ENCODE measurements at places on chromosomes 6 and 20.

GRCh38 chr6:112362812-112363570, 15.9 kb downstream of the RFPL4B start:
- no peak for DNase-seq

GRCh38 chr6:36657942-36658544, 20.5 kb upstream of the CDKN1A start:
- no peak for DNase-seq

DNA sequence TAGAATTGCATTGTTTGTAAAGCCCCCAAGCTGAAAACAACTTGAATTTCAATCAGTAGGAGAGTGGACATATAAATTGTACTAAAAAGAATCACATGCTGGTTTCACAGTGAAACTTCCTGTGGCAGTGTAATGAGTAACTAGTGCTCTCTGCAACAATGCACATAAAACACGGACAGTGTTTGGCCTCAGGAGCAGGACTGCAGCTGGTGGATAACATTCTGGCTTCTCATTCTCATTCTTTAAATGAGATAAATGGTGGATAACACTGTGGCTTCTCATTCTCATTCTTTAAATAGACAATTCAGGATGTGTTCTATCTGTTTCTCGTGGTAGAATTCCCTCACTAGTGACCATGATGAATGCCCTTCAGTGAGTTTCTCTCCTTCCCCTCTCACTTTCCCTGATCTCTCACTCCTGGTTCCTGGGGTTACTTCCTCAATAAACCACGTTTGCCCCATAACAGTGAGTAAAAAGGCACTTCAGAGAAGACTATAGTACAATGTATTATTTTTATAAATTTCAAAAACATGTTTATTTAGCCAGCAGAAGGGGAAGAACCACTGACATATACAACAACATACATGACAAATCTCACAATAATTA, 59.9 kb downstream of the SLC22A2 start:
- no peak for DNase-seq

- no peak for DNase-seq
Observed at GRCh38 chr6:162636167-162636566, 91.4 kb downstream of the PRKN start.

GRCh38 chr6:92888316-92888715, 531.0 kb downstream of the EPHA7 start:
- no peak for DNase-seq

GRCh38 chr20:62726276-62726675, 17.6 kb downstream of the NTSR1 start:
- DNase-seq: no peak

DNA sequence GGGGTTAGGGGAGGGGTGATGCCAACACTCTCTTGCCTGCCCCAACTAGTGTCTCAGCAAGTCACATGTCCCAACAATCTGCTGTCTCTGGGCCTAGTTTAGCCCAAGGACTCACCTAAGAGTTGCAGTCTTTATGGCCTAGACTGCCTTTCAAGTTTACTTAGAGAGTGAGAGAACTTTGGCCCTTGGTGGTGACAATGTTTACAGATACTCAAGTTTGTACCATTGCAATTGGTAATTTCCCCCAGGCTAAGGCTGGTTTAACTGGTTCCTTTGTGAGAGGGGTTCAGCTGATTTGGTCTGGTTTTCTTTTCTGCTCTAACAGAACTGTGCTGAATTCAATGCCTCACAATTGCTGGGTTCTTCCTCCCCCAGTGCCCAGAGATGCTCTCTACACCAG, 1279.9 kb upstream of the EYS start:
- no peak for DNase-seq

DNA sequence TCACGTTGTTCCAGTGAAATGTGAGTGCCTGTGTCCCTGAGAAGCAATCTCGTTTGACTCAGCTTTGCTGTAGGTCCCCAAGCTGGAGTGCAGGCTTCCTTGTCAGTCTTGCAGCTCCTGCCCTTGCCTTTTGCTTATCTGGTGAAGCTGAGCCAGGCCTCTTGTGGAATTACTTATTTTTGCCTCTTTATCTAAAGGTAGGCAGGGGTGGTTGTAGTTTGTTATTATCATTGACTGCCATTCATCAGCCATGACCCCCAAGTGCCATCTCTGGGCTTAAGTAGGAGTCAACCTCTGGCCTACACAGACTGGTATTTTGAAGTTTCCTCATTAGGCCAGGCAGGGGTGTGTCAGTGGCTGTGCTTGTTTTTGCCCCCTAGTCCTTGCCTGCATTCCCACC, 2.1 kb downstream of the TMEM14B start:
- no peak for DNase-seq

DNA sequence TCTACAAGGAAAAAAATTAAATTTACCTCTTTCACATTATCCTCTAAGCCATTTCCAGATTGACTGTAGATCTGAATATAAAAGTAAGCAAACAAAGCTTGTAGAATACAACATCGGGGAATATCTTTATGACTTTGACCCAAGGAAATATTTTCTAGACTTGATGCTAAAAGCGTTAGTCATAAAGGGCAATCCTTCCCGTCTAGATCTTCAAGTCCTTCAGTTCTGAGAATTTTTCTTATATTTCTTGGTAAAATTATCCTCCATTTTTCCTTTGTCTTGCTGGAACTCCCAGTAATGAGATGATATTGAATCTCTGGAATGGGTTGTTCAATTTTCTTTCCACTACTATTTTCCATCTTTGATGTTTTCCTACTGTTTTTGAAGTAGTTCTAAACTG, 77.8 kb upstream of the ZNF184 start:
- no peak for DNase-seq

GRCh38 chr6:143356101-143356880, 94.2 kb downstream of the ADAT2 start:
- no peak for DNase-seq

GRCh38 chr6:37225350-37226169, 32.0 kb upstream of the TBC1D22B start:
- DNase-seq: no peak

DNA sequence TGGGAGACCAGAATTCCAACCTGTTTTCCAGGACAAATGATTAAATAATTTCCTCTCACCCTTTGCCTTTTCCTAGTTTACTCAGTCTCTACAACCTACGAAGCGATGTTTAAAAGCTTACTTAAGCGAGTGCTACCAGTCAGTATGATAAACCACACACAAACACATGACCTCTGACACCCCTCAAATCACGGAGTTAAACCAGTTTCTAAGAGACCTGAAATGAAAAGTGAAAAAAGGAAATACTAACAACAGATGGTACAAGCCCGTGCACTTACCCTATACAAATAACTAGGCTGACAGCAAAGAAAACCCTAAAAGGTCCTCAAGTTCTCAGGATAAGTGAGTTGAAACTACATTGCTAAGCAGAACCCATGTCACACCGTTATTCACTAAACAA, 7.7 kb downstream of the TNFRSF21 start:
- DNase-seq: no peak

DNA sequence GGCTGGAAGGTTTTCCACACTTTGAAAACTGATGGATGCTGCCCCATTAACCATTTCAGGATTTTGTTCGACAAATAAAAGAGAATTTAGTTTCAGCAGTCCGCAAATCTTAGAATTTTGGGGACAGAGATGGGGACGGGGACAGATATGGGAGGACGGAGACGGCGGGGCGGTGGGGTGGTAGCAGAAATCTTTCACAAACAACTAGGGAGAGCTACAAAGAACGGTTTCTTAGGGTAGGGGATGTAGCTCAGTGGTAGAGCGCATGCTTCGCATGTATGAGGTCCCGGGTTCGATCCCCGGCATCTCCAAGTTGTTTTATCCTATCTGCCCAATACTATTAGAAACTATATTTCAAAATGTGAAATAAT, 15.1 kb downstream of the HMGN4 start:
- DNase-seq: peak; percentile 74

- no peak for DNase-seq
Observed at GRCh38 chr20:46651091-46651962, at the start of gene SLC13A3. Gene SLC13A3 (minus strand): TSS chr20:46651459. CDS start chr20:46651421, 38 bp downstream.

DNA sequence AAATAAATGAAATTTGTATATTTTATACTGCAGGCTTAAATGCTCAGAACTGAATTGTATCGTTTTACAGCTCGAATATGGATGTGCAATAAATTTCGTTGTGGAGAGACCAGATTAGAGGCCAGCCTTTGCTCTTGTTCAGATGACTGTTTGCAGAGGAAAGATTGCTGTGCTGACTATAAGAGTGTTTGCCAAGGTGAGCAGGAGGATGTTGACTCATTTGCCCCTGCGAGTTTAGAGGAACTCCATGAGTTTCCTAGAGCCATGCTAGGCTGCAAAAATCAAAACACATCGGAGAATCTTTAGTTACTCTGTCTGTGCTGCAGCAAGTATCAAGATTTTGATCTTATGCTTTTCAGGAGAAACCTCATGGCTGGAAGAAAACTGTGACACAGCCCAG, 15.4 kb downstream of the ENPP3 start:
- DNase-seq: no peak

DNA sequence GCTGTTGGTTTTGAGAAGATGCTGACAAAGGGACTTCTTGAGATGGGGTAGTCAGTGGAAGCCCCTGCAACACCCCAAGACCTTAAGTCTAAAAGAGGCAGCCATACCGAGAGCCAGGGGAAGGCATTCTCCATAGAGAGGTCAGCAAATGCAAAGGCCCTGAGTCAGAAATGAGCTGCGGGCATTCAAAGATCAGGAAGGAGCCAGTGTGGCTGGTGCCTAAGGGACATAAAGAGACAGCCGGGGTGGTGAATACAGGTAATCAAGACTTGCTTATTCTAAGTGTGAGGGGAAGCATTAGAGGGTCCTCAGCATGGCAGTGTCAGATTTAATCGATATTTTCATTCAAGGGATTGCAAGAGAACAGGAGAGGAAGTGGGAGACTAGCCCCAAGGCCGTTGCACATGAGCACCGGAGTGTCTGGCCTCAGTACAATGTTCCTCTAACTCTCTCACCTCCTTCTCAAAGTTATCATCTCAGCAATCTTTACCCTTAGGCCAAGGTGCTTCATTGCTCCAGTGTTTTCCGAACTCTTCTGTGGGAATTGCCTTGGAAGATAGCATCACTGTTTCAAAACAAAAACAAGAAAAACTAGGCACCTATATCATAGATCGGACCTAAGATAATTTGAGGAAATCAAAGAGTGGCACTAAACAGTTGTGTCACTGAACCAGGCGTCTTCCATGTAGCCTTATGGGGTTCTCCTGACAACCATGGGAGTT, 173.2 kb downstream of the DOK5 start:
- no peak for DNase-seq

- peak; percentile 37 for DNase-seq
Observed at GRCh38 chr6:160520043-160520904, 143.8 kb downstream of the LPA start.

- DNase-seq: no peak
Observed at GRCh38 chr6:31836047-31836473, 8.5 kb downstream of the HSPA1B start.

DNA sequence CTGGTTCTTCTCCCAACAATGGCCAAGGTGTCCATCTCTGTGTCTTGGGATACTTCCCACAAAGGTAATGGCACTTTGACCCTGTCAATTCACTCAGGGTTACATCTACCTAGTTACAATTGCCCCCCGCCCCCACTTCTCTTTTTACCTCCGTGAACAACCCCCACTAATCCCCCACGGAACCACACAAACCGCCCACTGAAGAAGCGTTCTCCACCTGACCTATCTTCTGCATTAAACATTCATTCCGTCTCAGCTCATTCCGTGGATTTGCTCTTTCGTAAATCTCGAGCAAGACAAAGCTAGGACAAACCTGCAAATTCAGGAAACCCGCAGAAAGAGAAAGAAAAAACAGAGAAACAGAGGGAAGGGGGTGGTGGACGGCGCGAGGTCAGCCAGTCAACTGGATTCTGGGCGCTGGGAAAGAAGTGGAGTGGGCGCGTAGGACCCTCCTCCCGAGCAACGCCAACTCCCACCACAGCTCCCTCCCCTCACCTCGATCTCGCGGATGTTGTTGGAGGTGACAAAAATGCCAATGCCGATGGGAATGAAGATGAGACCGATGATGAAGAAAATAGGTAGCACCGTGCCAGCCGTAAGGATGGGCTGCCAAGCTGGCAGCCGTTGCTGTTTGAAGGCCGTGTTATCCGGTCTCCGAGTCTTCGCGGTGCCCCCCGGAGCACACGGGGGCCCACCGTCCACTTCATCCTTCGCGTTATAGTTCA, 523 bp downstream of the TMEM30A start:
- peak; percentile 78 for DNase-seq

GRCh38 chr20:23397961-23398360, 23.3 kb downstream of the NAPB start:
- DNase-seq: no peak

GRCh38 chr20:8077137-8077466, 55.0 kb upstream of the PLCB1 start:
- no peak for DNase-seq

GRCh38 chr6:108260126-108260808, 573 bp downstream of the SNX3 start:
- peak; percentile 20 for DNase-seq

DNA sequence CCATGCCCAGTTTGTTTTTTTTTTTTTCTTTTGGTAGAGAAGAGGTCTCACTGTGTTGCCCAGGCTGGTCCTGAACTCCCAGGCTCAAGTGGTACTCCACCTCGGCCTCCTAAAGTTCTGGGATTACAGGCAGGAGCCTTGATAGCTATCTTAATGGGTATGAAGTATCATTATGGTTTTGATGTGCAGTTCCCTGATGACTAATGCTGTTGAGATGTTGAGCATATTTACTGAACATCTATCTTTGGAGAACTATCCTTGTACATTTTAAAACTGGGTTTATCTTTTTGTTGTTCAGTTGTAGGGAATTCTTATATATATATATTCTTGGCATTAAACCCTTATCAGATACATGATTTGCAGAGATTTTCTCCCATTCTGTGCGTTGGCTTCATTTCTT, 21.4 kb upstream of the MYL9 start:
- no peak for DNase-seq

GRCh38 chr20:1331801-1332453, 3.0 kb upstream of the SDCBP2 start:
- DNase-seq: no peak

GRCh38 chr6:21915707-21916260, 322.2 kb downstream of the SOX4 start:
- DNase-seq: no peak

- DNase-seq: no peak
Observed at GRCh38 chr6:24844061-24844460, 45.3 kb upstream of the ARMH2 start.

GRCh38 chr6:144378437-144378836, 93.3 kb downstream of the UTRN start:
- DNase-seq: no peak

DNA sequence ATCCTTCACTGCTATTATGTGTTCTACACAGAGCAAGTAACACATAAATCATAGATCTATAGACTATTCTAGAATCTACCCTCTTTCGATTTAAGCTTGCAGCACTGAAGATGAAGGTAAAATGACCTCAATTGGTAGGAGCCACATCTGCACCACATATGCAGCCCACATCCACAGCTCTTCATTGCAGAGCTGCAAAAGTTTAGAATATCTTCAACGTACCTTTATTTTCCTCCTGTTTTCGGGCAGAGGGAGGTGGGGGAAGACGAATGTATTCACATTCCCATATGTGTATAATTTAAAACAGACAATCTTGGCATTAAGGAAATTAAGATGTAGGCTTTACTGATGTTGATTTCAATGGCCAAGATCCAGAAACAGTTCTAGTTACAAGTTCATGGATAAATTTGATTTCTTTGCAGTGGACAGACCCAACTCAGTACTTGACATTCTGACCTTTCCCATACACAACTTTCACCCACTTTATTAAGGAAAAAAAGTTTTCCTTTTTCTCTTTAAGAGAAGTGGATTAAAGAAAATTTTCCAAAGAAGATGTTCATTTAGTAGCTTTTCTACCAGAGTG, 14.0 kb downstream of the EPB41L2 start:
- DNase-seq: no peak
